ENCODE measurements at places on chromosomes 11 and 22. TPM values are rescaled to one million over a fixed set of nuclear protein-coding genes. Genes with fewer than 3 reads are reported as not detected.
A peak's percentile ranks its signal among the peaks of the same experiment; 100 is the strongest.

The ARRB1 gene
- 16.7 TPM for total RNA-seq

GRCh38 chr11:61736310-61736709 is 16.1 kb upstream of the MYRF start:
- no peak overlapping the region for H3K27ac ChIP-seq
- no peak overlapping the region for H3K4me3 ChIP-seq
- no peaks in the 10 kb centered on the region for H3K4me1 ChIP-seq
- H3K27me3 ChIP-seq, result no peaks in the 10 kb centered on the region
- H3K36me3 ChIP-seq, result no peaks in the 10 kb centered on the region

DNA sequence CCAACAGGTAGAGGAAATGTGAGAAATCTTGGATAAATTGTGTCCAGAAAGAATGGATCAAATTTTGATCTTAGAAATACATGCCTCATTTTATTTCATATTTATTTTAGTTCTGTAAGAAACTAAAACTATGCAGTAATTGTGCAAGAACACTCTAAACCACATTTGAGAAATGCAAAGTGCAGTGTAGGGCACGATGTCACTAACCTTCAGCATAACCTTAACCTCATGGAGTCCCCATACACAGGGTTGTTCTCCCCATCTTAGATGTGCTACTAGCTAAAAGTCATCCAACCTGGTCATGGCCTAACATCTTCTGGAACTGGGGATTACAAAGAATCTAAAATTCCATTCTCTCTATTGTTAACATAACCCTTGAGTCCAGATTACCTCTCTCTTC is 48.4 kb upstream of the ARHGAP42 start:
- H3K4me3 ChIP-seq, result no peak overlapping the region
- no peaks in the 10 kb centered on the region for H3K27me3 ChIP-seq
- no peaks in the 10 kb centered on the region for H3K36me3 ChIP-seq

The GAL gene
- 0.53 TPM for total RNA-seq

The COX8A gene
- 319 TPM for total RNA-seq

- H3K27me3 ChIP-seq, result no peaks in the 10 kb centered on the region
- DNase-seq, result no peak
- no peaks in the 10 kb centered on the region for H3K36me3 ChIP-seq
- no peak overlapping the region for H3K4me3 ChIP-seq
- H3K4me1 ChIP-seq, result no peaks in the 10 kb centered on the region
- H3K27ac ChIP-seq, result no peak overlapping the region
Observed at GRCh38 chr11:76278526-76278925, 72.2 kb upstream of the WNT11 start.

The SLC29A2 gene
- total RNA-seq, result 3.3 TPM

DNA sequence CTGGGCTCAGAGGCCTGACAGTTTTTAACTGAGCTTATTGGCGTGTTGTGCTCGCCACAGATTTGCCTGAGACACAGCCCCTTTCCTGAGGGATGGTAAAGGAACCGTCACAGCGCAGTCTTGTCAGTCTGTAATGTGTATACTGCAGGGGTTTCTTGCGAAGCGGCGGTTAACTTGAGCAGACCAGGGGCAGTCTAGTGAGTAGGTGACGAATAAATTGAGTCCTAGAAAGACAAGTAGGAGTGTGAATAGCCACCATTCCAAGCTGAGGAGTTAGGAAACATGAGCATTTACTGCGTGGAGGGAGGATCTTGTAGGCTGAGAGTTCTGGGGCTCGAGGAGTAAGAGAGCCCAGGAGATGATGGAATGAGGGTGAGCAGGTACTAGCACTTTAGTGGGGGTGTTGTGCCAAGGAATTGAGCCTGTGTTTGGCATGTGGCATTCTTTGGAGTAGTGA is 1.4 kb downstream of the MED15 start:
- peak overlapping the region; percentile 97 for H3K27ac ChIP-seq
- H3K4me1 ChIP-seq, result peaks cover 66% of the 10 kb centered on the region
- peaks cover 13% of the 10 kb centered on the region for H3K36me3 ChIP-seq
- DNase-seq, result no peak
- H3K4me3 ChIP-seq, result peak overlapping the region; percentile 84

The LSP1 gene
- total RNA-seq, result 312 TPM

The CCDC87 gene
- total RNA-seq, result 0.10 TPM

GRCh38 chr11:65506772-65507505 is 8.1 kb downstream of the MALAT1 start:
- peaks cover 60% of the 10 kb centered on the region for H3K4me1 ChIP-seq
- no peak overlapping the region for H3K4me3 ChIP-seq
- H3K36me3 ChIP-seq, result peaks cover 31% of the 10 kb centered on the region
- peak; percentile 72 for DNase-seq
- no peak overlapping the region for H3K27ac ChIP-seq
- no peaks in the 10 kb centered on the region for H3K27me3 ChIP-seq
